ENCODE measurements at places on chromosomes 16 and 17.
A peak's percentile ranks its signal among the peaks of the same experiment; 100 is the strongest.

- H3K36me3 ChIP-seq = peaks cover 73% of the 10 kb centered on the region
- peak overlapping the region; percentile 37 for H3K27ac ChIP-seq
- H3K4me3 ChIP-seq = no peak overlapping the region
Measured at GRCh38 chr17:2282297-2282873, 21.2 kb downstream of the SMG6 start.

GRCh38 chr17:969811-970355, 9.7 kb downstream of the NXN start:
- H3K36me3 ChIP-seq = peaks cover 6% of the 10 kb centered on the region
- H3K27me3 ChIP-seq = no peaks in the 10 kb centered on the region
- H3K4me3 ChIP-seq = no peak overlapping the region
- H3K4me1 ChIP-seq = peaks cover 11% of the 10 kb centered on the region
- no peak overlapping the region for H3K27ac ChIP-seq

GRCh38 chr17:32542186-32542585, 55.4 kb downstream of the CDK5R1 start:
- H3K4me3 ChIP-seq = no peak overlapping the region
- no peaks in the 10 kb centered on the region for H3K27me3 ChIP-seq
- H3K36me3 ChIP-seq = peaks cover 6% of the 10 kb centered on the region
- no peak for DNase-seq
- no peak overlapping the region for H3K27ac ChIP-seq

DNA sequence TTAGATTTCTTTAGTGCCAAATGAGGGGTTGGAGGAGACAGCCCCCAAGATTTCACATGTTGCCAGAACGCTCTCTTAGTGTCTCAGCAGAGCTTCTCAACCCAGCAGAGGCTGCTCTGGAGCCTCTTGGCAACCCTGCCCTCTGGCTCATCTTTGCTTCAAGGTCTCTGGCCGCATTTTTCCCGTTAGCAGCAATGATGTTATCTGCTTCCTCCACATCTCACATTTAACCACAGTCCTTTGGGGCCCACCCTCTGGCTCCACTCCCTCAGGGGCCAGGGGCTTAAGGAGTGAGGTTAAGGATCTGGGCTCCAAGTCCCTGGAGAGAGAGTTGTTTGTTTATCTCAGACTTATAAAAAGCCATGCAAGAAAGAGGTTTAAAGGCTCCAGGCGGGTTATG, 3.3 kb upstream of the XYLT1 start:
- H3K27me3 ChIP-seq = no peaks in the 10 kb centered on the region
- DNase-seq = no peak

GRCh38 chr17:36001862-36002603, 680 bp upstream of the CCL15 start:
- no peaks in the 10 kb centered on the region for H3K4me1 ChIP-seq
- no peaks in the 10 kb centered on the region for H3K36me3 ChIP-seq
- H3K27me3 ChIP-seq = peaks cover 38% of the 10 kb centered on the region
- no peak overlapping the region for H3K27ac ChIP-seq

DNA sequence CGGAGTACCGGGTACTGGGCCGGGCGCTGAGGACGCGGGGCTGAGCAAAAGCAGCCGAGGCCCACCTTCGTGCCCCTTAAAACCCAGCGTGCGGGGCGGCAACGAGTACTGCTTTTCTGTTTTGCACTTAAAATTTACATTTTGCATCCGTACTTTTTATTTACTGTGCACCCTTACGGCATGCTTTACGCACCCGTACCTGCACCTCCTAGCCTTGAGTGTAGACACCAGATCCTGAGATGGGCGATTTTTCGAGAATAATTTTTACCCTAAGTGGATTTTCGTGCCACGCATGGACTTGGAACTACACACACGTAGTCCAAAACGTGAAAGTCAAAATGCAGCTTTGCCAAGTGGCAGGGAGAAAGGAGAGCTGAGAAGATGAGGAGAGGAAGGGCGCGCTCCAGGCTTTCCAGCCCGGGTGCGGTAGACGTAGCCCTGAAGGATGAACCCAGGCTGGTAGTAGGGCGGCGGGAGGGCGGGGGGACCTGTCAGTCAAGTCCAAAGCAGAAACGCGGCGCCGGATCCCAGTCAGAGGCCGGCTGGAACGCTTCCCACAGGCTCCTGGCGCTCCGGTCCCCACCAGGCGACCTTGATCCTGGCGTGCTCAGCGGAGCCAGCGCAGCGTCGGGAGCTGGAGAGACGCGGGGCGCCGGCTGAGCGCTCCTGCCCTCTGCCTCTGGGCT, 1.2 kb upstream of the CBLN1 start:
- H3K27ac ChIP-seq = no peak overlapping the region
- no peak overlapping the region for H3K4me3 ChIP-seq
- peaks cover 11% of the 10 kb centered on the region for H3K27me3 ChIP-seq
- no peak for DNase-seq
- no peaks in the 10 kb centered on the region for H3K36me3 ChIP-seq
- no peaks in the 10 kb centered on the region for H3K4me1 ChIP-seq
